ENCODE measurements at places on chromosomes 12 and 14.

GRCh38 chr14:69052181-69052601 is 73.1 kb upstream of the ACTN1 start:
- DNase-seq = no peak

DNA sequence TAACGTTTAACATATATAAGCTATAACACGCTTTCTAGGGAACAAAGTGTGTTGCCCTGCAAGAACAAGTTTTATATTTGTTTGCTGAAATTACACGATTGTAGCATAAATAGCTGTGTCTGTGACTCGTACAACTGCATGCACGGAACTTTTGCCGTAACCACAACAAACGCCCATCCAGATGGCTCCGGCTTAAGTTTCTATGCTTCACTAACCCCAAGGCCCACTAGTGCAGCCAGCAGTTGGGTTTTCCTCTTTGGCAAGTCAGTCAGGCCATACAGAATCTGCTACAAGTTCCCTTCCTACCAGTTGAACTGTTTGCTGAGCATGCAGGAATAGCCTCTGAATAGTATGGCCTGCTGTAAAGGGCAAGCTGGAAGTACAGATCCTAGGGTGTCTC is 12.1 kb downstream of the CSRP2 start:
- DNase-seq = no peak

GRCh38 chr12:31227401-31227981 is 98.5 kb downstream of the SINHCAF start:
- no peak for DNase-seq

DNA sequence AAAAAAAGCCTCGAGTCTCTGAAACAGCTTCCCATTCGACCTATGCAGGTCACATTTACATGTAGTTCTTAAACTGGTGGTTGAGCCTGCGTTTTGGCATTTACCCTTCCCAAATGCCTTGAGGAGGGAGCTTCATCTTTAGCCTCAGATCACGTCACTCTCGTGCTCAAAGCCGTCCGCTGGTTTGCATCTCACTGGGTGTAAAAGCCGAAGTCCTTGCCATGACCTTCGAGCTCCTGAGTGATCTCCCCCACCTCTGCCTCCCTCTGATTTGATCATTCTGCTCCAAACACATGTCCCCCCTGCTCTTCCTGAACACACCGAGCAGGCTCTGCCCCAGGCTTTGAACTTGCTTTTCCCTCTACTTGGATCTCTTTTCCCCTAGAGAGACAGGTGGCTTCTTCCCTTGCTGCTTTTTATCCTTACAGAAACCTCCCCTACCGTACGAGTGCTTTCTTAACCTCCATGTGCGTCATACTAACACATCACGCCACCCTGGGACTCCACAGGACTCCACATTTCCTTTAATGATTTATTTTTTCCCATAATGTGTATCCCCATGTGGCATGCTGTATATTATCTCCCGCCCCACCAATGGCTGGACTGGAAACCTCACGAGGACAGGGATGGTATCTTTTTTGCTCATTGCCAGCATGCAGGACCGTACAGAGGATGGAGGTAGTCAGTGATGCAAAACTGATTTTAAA is 610.7 kb downstream of the VRK1 start:
- no peak for DNase-seq

DNA sequence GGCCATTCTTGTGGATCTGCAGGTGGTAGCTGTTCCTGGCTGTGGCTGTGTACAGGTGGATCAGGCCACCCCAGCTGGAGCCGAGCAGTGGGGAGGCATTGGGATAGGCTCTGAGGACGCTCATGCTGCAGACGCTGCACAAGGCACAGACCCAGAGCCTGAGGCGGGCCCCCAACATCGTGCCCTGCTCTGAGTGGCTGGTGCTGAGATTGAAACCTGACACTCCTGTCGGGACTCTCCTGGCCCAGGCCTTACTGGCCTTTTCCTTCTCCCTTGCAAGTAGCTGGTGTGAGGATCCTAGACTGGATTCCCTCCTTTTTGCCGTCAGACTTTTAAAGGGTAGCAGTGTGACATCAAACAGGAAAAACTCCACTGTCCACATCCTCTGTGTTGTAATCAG is at the start of gene FGF23:
FGF23 (minus strand) TSS at position 308 of the 400 bp plus-strand sequence; CDS start at position 178, 130 bp downstream.
- DNase-seq = peak; percentile 64

DNA sequence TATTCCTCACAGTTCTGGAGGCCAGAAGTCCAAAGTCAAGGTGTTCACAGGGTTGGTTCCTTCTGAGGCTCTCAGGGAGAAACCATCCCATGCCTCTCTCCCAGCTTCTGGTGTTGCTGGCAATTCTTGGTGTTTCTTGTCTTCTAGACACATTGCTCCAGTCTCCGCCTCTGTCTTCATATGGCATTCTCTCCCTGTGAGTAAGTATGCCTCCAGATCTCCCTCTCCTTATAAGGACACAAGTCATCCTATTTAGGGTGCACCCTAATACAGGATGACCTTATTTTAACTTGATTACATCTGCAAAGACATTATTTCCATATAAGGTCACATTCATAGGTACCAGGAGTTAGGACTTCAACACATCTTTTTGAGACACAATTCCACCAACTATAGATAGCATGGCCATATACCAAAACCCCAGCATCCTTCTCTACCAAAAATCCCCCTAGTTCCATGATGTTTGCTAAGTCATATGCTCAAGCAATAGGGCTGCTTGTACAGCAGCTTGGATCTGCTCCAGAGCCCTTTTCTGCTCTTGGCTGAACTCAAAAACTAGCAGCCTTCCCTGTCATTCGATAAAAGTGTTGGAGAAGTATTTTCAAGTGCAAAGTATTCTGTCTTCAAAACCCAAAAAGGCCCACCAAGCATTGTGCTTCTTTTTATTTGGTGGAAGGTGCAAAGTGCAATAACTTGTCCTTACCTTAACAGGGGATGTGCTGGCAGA is 79.2 kb upstream of the CMKLR1 start:
- no peak for DNase-seq

GRCh38 chr14:57038689-57039088 is 228.4 kb upstream of the OTX2 start:
- DNase-seq = no peak

DNA sequence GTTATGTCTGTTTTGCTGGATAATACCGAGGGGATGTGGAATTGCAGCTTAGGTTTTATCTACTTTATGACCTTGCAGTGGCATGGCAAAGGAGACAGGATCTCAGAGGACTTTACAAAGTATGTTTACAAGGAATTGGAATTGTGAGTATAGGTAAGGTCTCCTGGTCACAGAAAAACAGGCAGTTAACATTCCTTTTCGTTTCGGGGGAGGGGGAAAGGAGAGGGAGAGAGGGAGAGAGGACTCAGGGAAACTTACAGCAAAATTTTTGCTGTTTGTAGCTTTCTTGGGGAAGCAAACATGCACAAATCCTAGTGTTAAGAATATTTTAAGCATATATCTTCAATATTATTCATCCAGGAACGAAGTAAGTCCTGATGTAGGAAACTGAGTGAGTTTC is 590.5 kb upstream of the LRFN5 start:
- no peak for DNase-seq

- no peak for DNase-seq
Observed at GRCh38 chr12:33759279-33759678, 263.0 kb upstream of the ALG10 start.

GRCh38 chr12:26825459-26826016 is 7.5 kb downstream of the ITPR2 start:
- DNase-seq = no peak

DNA sequence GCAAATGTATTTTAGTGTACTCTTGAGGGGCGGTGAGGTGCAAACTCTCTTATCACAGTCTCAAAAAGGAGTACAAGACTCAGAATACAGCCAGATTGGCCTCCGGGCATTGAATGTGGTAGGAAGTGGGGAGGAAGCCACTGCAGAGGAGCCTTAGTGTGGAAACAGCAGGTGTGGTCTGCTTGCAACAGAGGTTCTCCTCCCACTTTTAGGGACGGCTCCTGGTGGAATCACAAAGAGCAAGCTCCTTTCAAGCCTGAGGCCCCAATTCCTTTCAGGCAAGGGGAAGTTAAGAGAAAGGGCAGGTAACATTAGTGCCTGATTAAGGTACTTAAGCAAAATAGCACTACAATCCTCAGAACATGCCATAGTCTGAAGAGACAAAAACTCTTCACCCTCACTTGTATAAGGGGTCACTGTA is 23.7 kb upstream of the SLC2A3 start:
- DNase-seq = peak; percentile 8

- DNase-seq = no peak
Observed at GRCh38 chr14:53668897-53669296, 287.7 kb downstream of the BMP4 start.

- no peak for DNase-seq
Observed at GRCh38 chr12:116222358-116222757, 55.1 kb downstream of the MED13L start.

GRCh38 chr14:79496701-79497100 is 714.6 kb downstream of the DIO2 start:
- no peak for DNase-seq

DNA sequence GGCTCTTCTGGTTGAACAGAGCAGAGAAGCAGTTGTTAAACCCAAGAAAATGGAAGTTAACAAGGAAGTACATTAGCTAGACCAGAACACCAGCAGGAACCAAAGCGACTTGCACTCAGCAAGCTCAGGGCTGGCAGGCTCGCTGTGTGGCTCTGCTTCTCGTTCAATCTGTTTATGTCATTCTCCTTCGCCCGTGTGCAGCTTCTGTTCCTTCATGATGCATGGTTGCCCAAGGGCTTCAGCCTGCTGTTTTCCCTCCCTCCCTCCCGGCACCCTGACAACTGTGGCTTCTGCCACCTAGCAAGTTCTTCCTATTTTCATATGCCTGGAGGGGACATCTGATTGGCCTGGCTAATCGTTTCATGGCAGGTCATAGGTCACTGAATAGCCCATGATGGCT is 25.3 kb downstream of the PIGH start:
- DNase-seq = no peak

- DNase-seq = no peak
Observed at GRCh38 chr12:51548241-51548640, 42.8 kb upstream of the SCN8A start.

GRCh38 chr14:105388110-105388951 is 10.0 kb upstream of the TEX22 start:
- no peak for DNase-seq

DNA sequence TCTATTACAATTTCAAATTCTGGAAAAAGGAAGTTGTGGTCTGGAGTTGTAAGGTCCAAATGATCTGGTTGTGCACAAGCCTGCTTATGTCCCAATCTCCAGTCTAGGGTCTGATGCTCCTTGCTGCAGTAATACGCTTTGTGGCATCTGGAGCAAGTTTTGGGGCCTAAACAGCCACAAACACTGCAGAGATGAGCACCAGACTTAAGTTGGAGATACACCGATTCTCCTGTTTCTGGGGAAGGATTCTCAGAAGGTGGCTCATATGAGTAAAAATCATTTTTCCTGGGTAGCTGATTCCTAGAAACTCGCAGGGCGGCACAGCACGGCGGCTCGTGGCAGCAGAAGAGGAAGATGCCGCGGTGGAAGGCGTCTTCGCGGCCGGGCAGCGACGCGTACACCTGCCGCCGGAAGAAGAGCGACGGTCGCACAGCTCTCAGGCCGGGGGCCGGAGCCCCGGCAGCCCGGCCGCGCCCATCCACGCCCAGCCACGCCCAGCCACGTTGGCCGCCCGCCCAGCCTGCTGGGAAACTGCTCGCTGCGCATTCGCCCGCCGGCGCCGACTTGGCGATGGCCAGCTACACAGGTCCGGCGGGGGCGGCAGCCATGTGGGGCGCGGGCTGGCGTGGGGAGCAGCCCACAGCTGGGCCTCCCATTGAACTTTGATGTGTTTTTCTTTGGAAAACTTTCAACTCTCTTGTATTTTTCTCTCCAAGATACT is 129.0 kb downstream of the ASCL4 start:
- peak; percentile 82 for DNase-seq

GRCh38 chr14:24094841-24095270 is 745 bp downstream of the PCK2 start:
- DNase-seq = no peak

DNA sequence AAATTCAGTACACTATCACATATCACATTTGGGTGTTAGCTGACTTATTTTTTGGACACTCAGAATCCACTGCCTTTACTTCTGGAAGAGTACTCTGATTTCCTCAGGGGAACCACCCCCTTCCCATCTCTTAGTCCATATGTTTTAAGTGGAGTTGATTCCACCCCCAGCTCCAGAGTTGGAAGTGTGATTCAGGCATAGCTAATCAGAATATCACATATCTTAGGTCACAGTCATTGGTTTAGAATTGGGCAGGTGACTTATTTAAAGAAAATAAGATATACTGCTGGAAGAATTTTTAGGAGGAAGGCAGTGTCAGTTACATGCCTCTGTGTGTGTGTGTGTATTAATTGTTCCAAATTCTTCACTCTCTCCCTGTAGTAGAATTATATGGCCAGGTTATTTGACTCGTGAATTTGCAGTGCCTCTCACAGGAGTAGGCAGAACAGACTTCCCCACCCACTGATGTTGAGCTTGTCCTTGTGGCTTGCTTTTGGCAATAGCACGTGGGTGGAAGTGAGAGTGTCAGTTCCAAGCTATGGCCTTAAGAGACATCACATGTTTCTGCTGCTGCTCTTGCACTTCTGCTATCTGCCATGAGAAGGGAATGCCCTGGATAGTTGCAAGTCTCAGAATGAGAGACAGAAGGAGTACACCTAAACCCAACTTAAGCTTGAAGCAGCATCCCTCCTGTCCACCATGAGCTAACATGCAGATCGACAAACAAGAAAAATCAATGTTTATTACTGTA is 6.4 kb upstream of the GAS2L3 start:
- no peak for DNase-seq

GRCh38 chr14:73599499-73599898 is 7.8 kb downstream of the ACOT4 start:
- DNase-seq = no peak

DNA sequence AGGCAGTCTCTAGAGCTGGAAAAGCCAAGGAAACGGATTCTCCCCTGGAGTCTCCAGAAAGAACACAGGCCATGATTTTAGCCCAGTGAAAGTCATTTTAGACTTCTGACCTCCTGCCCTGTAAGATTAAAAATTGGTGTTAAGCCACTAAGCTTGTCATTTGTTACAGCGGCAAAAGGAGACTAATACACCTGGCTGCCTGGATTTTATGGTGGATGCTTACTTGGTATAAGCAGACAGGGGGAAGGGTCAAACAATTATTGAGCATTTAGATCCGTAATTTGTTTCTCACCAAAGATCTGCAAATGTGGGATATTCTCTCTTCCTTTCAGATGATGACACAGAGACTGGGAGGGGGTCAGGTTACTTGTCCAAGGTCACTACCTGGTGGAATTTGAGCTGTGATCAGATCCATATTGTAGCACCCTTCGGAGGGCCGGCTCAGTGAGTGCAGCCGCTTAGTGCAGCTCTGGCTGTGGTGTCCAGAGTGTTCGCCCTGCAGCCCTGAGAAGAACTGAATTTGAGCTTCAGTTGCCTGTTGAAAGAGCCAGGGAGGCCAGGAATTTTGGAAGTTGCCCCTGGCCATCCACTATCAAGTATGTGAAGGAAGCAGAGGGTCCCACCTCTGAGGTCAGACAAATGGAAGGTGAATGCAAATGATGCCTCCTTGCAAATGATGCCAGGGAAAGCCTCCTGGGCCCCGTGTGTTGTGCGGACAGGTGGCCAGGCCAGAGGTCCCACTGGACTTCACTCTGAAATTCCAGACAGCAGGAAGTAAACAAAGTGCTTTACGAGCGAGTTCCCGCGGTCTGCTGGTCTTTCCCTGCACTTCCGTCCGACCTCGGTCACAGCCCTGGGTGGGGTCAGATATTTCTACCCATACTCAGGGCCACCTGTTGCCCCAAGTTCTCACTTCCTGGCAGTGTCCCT is 15.1 kb downstream of the GLRX5 start:
- DNase-seq = no peak

- no peak for DNase-seq
Observed at GRCh38 chr12:38886931-38887330, 18.5 kb downstream of the CPNE8 start.
